ENCODE measurements at places on chromosomes 4 and X.

DNA sequence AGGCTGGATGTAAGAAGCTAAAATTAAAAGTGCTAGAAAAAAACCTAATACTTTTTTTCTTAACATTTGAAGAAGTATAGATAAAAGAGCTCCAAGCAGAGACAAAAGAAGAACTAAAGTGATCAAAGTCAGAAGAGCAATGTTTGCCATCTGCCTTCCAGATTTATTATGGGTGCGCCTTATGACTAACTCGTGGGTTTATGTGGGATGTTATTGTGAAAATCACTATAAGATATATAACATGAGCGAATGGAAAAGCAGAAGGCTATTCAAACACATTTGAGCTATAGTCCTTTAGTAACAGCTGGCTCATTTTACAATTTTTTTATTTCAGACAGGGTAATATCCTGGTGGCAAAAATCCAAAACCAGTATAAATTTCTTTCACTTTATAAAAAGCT, 1040.7 kb downstream of the RAPGEF2 start:
- DNase-seq, result no peak

DNA sequence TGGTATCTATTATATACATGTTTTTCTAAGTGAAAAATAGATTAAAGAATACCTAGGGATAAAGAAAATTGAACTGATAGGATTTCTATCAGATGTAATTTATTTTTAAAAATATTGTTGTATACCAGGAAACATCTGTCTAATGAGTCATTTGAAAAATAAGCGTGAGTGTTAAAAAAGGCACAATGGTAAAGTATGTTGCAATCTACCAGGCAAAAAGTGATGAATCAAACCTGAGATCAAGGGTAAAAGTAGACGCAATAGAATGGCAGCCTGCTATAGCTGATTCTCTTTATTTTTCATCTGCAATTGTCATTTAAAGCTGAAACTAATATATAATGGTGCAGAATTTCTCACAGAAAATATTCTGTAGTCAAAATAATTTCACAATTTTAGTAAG, 1119.6 kb downstream of the PCDH18 start:
- no peak for DNase-seq

GRCh38 chrX:30874851-30875250, 14.2 kb downstream of the TAB3 start:
- no peak for DNase-seq

DNA sequence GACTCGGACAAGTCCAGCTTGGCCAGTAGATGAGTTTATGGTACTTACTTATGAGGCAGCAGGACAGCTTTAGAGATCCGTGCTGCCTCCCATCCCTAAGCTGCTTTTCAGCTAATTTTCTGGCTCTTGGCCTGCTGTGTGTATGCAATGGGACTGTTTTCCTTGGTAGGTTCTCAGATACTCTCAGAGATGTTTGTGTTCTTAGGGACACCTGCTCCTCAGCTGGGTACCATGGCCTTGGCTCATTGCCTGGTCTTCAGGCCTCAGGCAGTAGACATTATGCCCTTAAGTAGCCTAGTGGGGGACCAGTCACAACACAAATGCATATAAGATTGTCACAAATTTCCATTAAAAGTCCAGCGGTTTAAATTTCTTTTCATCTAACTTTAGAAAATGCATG, 688.0 kb downstream of the PCDH7 start:
- no peak for DNase-seq

DNA sequence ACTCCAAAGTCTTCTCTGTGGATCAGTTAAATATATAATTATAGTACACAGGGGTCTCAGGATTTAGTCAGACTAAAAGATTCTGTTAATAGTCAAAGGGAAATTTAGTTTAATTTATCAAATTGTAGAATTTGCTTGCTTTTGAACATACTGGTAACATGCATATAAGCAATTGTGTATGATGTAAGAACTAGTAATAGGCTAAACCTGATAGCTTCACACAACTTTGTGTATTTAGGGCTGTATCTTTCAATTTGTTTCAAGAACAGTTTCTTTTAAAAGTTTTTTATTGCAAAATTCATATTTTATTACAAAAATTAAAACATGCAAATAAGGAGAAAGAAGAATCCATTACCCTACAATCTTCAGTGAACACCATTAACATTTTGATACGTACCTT, 99.5 kb downstream of the CPE start:
- DNase-seq, result no peak

- DNase-seq, result no peak
Measured at GRCh38 chrX:18898492-18898891, 85.4 kb downstream of the PHKA2 start.

DNA sequence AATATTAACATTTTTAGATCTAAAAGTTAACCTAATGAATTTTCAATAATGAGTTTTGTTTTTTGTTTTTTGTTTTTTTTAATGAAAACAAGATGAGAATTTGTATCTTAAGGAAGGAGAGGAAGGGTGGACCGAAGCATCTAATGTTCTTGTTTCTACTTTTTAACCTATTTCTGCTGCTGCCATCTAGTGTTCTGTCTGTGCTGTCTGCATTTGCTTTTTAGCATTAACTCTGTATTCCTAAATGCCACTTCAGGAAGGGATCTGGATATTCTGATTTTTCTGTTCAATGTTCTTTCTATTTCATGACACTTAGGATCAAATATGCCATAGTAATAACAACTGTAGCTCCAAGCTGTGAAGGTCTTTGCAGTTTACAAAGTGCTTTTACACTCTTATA, 161.7 kb downstream of the BRWD3 start:
- DNase-seq, result no peak

DNA sequence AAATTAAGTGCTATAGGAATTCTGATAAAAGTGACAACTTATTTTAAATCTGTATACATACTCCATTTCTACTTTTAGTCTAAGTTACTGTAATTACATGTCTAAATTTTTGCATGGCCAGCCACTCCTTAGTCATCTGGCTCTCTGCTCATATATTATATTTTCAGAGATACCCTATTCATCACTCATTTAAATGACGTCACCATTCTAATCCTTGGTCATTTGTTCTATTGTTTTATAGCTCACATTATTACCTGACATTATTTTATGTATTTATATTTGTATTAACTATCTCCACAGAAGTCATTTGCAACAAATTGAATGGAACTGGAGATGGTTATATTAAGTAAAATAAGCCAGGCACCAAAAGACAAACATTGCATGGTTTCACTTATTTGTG, 179.6 kb upstream of the CXorf51A start:
- DNase-seq, result no peak

- no peak for DNase-seq
Measured at GRCh38 chr4:42574870-42575430, 82.0 kb downstream of the ATP8A1 start.

DNA sequence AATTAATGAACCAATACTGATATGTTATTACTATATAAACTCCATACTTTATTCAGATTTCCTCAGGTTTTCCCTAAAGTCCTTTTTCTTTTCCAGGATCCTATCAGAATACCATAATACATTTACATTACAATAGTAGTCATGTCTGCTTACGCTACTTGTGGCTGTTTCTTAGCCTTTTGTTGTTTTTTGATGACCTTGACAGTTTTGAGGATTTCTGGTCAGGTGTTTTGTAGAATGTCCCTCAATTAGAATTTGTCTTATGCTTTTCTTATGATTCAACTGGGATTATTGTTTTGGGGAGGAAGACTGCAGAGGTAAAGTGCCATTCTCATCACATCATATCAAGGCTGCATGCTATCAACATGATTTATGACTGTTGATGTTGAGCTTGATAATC, 9.1 kb downstream of the SOX3 start:
- no peak for DNase-seq

GRCh38 chr4:100177126-100177525, 13.1 kb downstream of the DDIT4L start:
- no peak for DNase-seq

DNA sequence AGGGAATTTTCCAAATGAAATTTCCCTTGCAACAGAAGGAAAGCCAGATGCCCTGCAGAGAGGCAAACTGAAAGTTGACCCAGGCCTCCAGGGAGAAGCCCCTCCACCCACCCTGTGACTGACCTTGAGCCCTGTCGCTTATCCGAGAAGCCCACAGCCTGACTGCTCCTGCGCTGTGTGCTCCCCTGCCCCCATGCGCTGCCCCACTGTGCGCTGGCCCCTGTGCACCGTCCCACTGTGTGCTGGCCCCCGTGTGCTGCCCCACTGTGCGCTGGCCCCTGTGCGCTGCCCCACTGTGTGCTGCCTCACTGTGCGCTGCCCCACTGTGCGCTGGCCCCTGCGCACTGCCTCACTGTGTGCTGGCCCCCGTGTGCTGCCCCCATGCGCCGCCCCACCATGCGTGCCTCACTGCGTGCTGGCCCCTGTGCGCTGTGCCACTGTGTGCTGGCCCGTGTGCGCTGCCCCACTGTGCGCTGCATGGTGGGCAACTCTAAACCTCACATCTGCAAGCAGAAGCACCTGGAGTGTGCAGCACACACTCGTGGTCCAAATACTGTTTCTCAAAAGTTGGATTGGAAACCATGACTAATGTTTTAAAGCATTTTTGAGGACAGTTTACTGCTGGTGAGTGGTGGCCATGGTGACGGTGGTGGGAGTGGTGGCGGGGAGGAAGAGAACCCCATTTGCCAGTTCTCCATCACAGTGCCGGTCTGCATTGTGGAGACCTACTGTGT, 8.3 kb upstream of the GRPEL1 start:
- no peak for DNase-seq

- DNase-seq, result peak; percentile 1
Measured at GRCh38 chrX:106862972-106863688, 40.0 kb downstream of the RIPPLY1 start.

GRCh38 chrX:43552156-43552555, 103.9 kb upstream of the MAOA start:
- no peak for DNase-seq

GRCh38 chr4:73485085-73485484, 3.5 kb downstream of the AFM start:
- no peak for DNase-seq

DNA sequence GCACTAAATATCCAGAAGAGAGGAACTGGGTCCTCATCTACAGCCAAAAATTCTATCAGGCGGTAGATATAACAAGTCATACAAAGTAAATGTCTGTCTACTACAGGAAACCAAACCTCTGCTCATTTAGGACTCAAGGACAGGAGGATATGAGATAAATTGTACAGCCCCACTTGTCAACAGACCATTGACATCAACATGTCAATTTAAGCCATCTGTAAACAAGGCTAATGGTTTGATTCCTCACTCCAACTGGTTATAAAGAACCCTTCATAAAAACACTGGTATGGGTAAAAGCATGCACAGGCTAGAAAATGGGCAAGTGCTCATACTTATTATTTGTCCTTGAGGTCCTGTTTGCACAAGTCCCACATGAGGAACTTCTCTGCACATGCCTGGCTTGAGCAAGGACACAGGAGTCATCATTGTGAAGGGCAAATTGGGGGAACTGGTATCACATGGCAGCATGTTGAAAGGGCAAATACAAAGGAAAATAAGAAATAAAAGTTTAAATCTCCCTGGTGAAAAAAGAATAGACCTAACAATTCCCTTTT, 13.2 kb downstream of the RTL8B start:
- DNase-seq, result no peak

DNA sequence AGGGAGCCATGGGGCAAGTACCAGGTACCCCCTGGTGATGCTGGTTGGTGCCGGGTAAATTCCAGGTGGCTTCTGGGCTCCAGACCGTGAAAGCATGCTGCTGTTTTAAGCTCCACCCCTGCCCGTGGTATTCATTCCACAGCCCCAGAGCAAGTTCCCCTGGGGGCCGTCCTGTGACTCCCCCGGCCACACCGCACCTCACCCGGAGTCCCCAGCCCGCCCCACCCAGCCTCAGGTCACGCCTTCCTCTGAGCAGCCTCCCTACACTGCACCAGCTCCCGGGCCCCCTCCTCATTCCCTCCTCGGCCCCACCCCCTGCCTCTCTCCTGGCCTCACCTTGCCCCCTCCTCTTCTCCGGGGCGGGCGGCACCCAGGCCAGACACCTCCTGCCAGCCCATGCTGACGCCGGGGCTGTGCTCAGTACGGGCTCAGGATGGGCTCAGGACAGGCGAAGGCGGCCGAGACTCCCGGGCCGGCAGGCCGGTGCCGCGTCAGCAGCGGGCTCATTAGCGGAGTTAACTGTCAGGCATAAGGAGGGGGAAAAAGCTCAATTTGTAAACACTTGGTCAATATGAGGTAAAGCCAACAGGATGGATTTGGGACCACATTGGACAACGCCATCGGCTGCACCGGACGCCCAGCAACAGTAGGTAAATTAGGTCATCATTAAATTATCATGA, 127.4 kb downstream of the FAM53A start:
- no peak for DNase-seq

GRCh38 chr4:64014647-64015046, 394.6 kb downstream of the TECRL start:
- DNase-seq, result no peak

Measured in HCT116 (cell line).